ENCODE measurements at places on chromosomes 6 and 20.

DNA sequence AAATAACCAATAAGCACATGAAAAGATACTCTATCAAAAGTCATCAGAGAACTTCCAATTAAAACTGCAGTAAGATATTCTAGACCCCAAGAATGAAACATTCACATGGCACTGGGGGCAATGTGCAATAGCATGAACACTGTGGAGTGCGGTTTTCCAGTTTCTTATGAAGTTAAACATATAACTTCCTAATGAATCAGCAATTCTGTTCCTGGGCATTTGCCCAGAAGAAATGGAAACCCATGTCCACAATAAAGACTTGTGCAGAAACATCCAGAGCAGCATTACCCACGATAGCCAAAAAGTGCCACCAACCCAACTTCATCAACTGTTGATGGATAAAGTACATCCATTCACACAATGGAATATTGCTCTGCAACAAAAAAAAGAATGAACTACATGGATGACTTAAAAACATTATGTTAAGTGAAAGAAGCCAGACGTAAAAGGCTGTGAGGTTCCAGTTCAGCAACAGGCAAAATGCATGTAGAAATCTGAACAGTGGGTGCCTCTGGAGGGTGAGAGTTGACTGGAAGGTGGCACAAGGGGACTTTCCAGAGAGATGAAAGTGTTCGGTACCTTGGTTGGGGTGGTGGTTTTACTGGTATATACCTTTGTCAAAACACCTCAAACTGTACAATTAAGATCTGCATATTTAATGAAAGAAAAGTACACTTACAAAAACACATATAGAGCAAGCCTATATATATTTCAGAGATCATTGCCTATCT is 207.2 kb upstream of the ECI2 start:
- DNase-seq: no peak

DNA sequence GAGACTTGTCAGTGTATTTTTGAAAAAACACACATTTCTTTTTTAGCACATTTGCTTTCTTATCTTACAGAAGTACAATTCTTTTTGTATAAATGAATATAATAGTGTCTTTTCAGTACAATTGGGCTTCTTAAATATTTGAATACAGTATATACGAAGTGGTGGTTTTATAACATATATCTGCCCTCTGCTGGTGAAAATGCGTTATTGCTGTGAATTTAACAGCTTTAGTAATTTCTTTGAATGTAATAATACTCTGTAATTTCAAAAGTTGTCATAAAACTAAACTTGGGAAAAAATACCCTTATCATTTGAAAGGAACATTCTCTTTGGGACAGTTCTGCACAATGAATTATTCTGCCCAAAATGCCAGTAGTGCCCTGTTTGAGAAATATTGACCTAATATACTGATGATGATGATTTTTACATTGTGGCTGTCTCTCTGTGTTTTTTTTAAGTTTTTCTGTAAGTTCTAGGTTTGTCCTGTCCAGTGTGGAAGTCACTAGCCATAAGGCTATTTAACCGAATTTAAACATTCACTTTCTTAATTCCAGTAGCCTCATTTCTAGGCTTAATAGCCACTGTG is 19.0 kb downstream of the SMAP1 start:
- no peak for DNase-seq

DNA sequence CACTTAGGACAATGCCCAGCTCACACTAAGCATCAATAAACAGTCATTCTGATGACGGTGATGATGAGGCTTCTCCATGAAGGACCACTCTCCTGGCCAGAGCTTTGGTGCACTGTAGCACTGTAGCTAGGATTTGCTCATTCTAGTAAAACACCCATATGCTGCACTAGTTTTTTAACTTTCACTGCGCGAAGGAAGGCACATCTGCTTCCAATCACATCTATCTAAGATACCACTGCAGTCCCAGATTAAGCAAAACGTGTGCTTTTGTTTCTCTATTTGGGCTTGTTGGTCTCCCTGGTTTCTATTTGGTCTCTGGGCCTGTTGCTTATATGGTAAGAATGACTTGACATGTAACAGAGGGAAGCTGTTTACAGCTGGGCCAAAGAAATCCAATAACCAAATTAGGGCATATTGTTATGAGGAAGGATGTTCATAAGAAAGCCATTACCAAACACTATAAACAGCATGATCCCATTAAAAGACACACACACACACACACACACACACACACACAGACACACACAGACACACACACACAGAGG is 62.4 kb downstream of the FAM229B start:
- peak; percentile 91 for DNase-seq

DNA sequence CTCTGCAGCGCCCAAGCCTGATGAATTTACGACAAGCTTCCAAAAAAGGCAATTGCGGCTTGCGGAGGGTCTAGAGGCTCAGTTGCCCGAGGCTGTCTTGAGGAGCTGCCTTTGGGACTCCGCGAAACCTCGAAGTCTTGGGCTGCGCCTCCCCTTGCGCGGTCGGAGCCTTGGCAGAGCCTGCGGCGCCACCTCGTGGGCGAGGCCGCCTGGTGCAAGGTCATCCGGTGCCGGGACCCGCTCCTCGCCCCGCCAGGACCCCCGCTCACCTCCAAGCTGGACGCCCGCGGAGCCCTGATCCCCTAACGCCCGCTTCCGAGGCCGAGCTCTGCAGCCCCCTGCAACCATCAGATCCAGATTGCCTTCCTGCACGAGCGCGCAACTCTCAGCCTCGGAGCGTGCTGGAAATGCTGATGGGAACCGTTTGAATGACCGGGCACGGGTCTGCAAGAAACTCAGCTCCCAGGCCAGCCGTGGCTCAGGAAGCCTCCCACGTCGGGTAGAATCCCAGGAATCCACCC is 14.9 kb upstream of the FAM210B start:
- peak; percentile 18 for DNase-seq

GRCh38 chr6:111662794-111663593 is 57.3 kb upstream of the TRAF3IP2 start:
- no peak for DNase-seq

GRCh38 chr6:136092897-136093296 is 157.2 kb downstream of the MTFR2 start:
- DNase-seq: no peak

GRCh38 chr6:781350-781961 is 88.5 kb upstream of the EXOC2 start:
- DNase-seq: no peak

GRCh38 chr6:131048933-131049515 is 14.0 kb downstream of the EPB41L2 start:
- DNase-seq: no peak

Data from fibroblast of the conjunctiva (primary cell).